Brain pericyte (primary cell): ENCODE measurements at places on chromosomes 7 and 10.
A peak's percentile ranks its signal among the peaks of the same experiment; 100 is the strongest.

DNA sequence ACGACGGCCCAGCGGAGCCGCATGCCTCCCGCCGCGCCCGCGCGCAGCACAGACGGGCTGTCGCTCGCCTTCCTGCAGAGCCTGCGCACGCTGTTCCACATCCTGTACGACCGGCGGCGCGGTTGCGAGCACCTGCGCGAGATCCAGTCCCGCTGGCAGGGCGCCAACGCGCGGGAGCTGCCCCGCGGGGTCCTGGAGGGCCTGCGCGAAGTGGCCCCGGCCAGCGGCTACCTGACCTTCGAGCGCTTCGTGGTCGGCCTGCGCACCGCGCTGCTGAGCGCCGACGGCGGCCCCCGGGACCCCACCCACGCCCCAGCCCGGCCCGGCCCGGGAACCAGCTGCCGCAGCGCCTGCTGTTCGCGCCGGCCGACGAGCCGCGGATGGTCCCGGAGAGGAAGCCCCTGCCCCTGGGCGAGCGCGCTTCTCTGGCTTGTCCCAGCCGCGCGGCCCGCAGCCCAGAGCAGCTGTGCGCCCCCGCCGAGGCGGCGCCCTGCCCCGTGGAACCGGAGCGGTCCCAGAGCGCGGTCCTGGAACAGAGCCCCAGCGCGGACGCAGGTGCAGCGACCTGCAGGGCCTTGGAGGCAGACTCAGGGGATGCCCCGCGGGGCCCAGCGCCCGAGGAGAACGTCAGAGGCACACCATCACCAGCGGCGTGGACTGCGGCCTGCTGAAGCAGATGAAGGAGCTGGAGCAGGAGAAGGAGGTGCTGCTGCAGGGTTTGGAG lies 25.3 kb upstream of the ZNF716 start:
- DNase-seq = no peak

- no peak for DNase-seq
Measured at GRCh38 chr7:156751319-156751718, 110.7 kb downstream of the RNF32 start.

DNA sequence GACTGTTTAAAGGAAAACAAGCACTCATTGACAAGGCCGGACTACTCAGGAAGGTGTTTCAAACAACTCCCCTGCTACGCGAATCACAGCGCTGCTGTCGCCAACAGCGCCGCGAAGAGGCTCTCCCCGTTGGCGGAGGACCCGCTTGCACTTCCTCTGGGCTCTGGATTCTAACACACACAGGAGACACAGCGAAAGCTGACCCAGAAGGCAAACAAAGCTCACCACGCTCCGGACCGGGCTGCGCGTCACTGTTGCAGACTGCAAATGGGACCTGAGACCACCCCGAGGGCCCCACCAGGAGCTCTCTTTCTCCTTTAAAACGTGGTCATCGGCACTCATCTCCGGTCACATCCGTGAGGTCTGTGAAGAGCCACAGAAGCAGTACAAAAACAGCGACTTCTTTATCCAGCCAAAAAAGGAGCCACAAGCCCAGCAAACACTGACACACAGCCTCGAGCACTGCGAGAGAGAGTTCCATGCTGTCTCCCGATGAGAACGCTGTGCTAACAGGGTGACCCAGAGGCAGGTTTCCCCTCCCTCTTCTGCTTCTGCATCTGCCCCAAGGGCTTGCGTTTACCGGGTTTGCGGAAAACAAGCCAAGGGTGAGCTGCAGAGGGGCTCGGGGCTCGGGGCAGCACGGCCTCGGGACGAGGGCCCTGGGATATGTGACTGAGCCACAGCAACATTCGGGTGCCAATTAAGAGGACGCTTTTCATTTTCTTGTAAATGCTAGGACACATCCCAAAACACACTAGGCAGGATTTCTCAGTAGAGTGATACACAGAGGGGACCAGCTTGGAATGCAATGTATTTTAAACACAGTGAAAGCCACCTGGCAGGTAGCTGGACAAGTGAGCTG lies 41.3 kb downstream of the AMZ1 start:
- no peak for DNase-seq

DNA sequence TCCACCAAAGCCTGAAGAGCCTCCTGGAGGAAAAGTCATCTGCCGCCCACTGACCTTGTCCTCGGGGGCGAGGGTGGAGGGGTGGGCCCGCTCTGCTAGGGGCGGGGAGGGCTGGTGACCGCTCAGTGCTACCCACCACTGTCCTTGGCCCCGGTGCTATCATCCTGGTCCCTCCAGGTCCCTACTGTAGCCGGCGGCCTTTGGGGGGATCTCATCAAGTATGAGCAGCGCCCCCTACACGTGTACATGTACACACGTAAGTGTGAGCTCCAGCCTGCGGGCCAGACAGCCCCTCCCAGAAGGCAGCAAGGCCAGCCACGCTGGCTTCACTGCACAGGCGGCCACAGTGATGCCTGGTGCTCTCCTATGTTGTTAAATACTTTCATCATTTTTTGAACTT lies 19.6 kb downstream of the TTYH3 start:
- DNase-seq = no peak

DNA sequence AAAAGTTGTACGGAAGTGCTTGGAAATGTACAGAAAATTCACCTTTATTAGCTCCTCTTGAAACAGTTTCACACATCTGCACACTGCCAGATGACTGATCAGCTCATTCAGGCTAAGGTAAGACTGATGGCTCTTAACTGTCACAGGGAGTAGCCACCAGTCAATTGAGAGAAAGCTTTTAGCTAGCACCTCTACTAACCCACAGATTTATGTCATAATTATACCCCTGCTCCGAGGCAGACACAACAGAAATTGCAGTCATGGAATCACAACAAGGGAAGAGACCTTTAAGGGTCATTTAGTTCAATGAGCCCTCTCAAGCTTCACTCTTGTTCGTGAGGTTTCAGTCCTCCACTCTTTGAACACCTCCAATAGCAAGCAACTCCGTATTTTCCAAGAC lies 235.4 kb downstream of the TRIL start:
- no peak for DNase-seq

DNA sequence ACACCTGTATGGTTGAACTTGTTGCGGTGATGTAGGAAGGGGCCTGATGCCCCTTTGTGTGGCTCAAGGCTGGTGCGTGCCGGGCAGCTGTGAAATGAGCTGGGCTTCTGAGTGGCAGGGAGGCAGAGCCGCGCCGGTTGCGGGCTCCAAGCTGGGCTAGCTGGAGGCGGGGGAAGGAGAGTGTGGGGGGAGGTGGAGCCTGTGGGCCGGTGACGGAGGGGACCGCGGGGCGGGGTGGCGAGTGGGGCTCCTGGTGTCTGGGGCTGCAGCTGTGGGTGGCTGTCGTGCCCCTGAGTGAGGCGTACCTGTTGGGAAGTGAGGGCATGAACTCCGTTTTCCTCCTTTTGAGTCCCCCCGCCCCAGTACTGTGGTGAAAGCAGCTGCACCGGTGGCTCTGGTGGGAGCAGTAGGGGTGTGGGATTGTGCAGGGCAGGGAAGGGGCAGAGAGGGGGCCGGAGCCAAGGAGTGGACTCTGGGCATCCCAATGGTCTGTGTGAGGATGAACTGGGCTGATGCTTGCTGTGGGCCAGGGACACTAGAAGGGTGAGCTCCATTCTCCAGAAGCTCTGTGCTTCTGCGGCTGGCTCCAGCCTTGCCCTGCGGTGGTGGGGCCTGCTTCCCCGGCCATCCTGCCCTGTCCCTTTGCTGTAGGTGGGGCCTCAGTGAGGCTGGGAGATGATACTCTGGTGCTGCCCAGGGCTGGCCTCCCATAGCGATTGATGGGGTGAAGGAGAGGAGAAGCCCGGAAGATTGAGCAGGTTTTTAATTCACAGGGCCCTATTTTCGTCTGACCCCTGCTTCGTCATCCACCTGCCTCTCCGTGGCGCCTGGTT lies 41.7 kb downstream of the INPP5A start:
- no peak for DNase-seq

GRCh38 chr10:126350216-126350992 lies 37.9 kb downstream of the ADAM12 start:
- no peak for DNase-seq

DNA sequence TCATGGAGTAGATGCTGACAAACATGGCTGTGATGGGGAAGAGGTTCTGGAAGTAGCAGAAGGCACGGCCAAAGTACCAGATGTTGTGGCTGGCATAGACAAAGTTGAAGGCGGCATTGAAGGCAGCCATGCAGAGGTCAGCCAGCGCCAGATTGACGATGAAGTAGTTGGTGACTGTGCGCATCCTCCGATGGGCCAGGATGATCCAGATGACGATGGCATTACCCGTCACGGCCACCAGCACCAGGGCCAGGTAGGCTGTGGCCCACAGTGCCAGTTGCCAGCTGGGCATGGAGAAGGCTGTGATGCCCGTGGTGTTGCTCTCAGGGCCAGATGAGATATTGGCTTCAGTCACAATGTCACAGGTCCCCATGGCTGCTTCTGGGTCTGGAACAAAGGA lies 767 bp downstream of the TACR2 start:
- no peak for DNase-seq

DNA sequence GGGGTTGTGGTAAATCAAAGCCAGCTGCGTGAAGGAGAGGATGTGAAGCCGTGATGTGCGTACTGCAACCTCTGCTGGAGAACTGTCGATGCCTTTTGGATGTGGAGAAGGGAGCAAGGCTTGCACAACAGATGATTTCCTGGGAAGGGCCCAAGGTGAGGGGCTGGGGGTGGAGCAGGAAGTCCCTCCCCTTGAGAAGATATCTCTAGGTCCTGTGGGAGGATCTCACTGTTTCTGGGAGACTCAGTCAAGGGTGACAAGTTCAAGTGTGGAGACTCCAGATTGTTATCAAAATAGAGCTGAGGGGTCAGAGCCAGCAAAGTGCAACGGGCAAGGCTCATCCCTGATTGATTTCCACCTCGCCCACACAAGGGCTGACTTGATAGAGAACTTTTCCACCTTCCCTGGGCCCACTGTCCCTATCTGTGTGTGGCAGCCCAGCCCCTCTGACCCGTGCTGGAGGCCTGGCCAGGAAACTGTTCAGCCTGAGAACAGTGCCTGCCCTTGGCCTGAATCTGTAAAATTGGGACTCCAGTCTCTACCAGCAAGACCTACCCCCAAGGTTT lies 55.0 kb downstream of the COL13A1 start:
- no peak for DNase-seq

GRCh38 chr7:103685646-103686045 lies 239.6 kb upstream of the SLC26A5 start:
- no peak for DNase-seq

DNA sequence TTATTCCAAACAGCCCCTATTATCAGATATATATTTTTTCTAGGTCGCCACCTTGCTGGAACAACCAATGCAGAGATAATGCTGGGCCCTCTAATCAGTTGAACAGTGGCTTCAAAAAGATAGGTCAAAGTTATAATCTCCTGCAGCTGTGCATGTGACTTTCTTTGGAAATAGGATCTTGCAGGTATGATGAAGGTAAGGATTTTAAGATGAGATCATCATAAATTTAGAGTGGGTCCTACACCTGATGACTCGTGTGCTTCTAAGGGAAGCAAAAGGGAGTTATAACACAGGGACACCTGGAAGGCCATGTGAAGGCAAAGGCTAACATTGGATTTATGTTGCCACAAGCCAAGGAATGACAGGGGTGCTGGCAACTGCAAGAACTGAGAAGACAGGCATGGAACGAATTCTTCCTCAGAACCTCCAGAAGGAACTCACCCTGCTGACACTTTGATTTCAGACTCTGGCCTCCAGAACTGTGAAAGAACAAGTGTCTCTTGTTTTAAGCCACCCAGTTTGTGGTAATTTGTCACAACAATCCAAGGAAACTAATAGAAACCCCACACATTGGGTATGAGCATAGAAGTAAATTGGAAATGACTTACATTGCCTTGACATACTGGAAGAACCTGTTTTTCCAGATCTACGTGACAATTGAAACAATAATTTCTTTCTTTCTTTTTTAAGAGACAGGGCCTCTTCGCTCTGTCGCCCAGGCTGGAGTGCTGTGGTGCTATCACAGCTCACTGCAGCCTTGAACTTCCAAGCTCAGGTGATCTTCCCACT lies 34.4 kb downstream of the CCDC71L start:
- DNase-seq = no peak

DNA sequence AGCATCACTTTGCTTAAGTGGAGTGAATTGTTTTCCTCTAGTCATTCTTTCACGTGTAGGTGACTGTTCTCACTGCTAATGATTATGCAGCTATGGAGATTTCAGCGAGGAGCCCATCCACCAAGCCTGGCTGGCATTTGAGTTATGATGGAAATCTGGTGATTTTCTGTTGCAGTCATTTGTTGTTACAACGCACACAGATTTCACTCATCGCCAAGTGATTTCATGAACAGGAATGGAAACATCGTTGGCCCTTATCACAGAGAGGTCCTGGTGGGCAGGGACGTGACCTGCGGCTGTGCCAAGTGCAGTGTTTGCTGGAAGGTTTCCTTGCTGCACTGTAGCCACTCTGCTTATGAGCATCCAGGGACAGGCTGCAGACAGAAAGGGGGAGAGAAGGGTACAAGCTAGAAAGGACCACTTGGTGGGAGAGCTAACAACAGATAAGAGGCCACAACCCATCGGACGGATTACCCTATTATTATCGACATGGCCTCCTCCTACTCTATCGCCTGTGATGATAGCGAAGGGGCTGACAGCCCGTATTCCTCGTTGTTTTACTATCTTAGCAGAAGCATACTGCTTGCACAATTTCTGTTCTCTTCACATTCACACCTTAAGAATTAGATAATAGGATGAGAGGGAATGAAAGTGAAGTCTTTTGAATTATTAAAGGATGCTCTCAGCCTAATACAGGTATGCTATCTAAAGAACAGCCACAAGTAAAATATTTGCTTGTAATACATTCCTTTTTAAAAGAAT lies 99.0 kb upstream of the PITRM1 start:
- DNase-seq = no peak

GRCh38 chr10:49733866-49734265 lies 28.3 kb downstream of the OGDHL start:
- DNase-seq = no peak

DNA sequence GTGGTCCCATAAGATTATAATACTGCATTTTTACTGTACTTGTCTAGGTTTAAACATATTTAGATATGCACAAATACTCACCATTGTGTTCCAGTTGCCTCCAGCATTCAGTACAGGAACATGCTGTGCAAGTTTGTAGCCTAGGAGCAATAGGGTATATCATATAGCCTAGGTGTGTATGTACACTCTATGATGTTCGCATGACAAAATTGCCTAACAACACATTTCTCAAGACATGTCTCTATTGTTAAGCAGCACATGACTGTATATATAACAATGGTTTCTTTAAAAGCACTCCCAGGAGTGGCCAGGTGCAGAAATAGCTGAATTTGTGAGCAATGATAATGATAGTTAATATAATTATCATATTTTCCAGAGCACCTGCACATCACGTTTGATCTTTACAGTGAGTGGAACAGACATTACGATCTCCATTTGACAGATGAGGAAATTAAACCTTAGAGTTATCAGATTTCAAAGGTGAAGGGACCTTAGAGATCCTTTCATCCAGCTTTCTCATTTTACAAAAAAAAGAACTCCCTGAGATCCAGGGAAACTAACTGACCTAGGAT lies 99.2 kb upstream of the PDCD4 start:
- DNase-seq = no peak

- DNase-seq = no peak
Measured at GRCh38 chr7:111290982-111291381, 200.1 kb downstream of the LRRN3 start.

GRCh38 chr10:68208424-68209042 lies 23.4 kb downstream of the ATOH7 start:
- peak; percentile 16 for DNase-seq
